ENCODE measurements at places on chromosomes 7 and 10.

GRCh38 chr7:34225193-34225592 is 319.9 kb downstream of the BMPER start:
- no peak for DNase-seq

- DNase-seq, result no peak
These were observed 338.3 kb downstream of the CXCL12 start for GRCh38 chr10:44046605-44047004.

GRCh38 chr10:89668386-89669071 is 23.5 kb upstream of the PANK1 start:
- no peak for DNase-seq

- no peak for DNase-seq
These were observed 32.1 kb downstream of the AGAP3 start for GRCh38 chr7:151118108-151119054.

DNA sequence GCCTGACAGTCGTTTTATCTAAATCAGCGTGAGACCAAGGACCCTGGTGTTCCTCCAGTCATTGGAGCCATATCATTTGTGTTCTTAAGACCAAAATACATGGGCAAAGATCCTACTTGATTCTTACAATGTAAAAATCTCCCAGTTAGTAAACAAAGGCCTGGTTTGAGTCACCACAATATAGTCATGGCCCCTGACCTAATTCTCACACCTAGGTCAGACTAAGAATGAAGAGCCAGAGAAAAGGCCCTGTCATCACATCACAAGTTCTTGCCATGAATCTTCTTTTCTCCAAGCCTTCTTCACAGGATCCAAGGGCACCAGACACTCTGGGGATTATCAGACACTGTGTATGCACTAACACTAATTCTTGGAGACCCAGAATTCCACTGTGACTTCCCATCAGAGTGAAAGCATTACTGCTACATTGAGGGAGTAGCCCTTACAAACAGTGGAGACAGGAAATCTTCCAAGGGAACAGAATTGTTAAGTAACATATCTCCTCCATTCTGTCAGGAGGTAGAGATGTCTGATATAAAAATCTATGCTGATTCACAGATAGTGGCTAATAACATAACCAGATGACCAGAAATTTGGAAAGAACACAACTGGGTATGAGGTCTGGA is 7.6 kb upstream of the ERVW-1 start:
- no peak for DNase-seq

- no peak for DNase-seq
These were observed 59.7 kb downstream of the MACC1 start for GRCh38 chr7:20157456-20157855.

- no peak for DNase-seq
These were observed 341.0 kb downstream of the GALNT17 start for GRCh38 chr7:71472962-71473361.

DNA sequence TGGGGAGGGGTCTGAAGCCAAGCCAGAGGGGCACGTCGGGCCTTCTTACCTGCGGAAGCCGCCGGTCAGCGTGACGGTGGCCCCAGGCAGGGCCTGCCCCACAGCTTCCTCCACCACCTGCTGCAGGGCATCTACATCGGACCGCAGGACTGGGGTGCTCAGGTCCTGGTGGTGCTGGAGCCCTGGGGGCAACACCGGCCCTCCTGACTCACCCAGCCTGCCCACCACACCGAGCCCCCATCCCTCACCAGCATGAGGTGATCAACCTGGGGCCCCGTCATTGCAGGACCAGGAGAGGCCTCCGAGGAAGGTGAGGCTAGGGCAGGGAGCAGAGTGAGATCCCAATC is 8.0 kb downstream of the POLM start:
- DNase-seq, result no peak

- no peak for DNase-seq
These were observed 745.8 kb upstream of the LRRTM3 start for GRCh38 chr10:66180021-66180420.

DNA sequence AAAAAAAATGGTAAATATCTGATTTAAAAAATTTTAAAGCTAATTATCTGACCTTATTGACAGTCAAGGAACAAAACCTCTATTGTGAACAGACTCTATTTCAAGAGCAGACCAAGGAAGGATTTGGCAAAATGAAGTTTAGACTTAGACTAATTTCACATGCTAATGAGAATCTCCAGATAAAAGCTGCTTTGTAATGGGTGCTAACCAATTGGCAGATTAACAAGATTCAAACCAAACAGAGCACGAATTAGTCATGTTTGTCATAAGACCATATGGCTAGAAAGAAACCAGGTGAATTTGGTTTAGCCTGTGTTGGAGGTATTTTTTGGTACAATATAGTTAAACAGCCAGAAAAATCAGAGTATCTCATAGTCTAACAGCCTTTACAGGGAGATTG is 429.1 kb upstream of the NFE2L3 start:
- no peak for DNase-seq

GRCh38 chr7:88337572-88337971 is 30.9 kb upstream of the STEAP4 start:
- no peak for DNase-seq

Data from AG04449 (cell line).